GM23338 (cell line): ENCODE measurements at places on chromosomes 16 and 17.

- peak; percentile 66 for DNase-seq
Observed at GRCh38 chr17:76383546-76384221, 725 bp upstream of the SPHK1 start.

GRCh38 chr17:80816241-80817103 is 175.2 kb upstream of the CHMP6 start:
- no peak for DNase-seq

DNA sequence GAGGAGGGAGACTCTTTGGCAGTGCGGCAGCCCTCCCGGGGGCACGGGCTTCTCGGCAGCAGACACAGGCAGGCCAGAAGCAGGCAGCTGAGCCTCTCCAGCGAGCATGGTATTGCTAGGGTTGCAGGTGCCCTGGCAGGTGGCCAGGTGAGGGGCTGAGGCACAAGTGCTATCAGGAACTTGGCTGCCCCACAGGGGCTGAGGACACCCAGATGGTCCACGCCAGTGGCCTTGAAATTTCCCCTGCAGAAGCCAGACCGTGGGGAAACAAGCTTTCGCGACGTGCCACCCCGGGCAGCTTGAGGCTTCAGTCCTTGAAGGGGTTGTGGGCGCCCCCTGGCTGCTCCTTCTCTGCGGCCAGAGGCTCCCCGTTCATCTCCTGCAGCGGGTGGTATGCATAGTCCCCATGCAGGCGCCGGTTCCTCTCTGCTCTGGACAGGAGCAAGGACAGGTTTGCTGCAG is 8.5 kb downstream of the NAGPA start:
- peak; percentile 92 for DNase-seq

DNA sequence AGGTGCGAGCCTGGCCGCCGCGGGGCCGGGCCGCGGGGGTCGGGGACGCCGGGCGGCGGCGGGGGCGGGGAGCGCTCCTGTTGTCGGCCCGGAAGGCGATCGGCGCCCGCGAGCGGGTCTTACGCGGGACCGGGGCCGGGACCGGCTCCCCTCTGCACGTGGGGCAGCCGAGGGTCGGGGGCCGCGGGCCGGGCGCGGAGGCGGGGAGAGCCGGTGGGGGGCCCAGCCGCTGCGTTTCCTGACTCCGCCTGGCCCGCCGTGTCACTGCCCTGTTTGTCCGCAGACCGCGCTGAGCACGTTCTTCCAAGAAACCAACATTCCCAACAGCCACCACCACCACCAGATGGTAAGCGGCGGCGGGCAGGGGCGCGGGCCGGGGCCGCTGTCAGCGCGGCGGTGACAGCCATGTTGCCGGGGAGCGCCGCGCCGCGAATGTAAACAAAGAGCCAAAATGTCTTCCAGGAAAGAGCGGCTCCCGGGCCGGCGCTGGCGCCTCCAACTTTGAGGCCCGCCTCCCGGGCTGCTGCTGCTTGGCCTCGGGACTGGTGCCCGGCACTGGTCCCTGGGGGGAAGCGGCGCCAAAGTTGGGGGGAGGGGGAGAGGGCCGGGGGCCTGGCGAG is 586 bp downstream of the UBALD2 start:
- DNase-seq, result peak; percentile 73

DNA sequence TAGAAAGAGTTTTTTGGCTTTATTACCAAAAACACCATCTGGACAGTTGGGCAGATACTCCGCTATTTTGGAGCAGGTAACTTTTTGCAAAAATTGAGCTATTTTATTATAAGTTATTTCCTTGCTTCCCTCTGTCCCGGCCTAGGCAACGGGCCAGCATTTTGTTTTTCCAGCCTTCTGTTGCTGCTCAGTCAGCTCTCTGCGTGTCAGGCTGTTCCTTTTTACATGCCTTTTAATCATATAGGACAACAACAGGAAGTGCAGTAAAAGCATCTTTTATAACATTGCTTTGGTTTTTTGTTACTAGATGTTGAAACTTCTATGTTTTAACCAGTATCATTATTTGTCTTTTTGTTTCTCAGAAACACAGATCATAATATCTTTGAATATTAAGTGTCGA is 30.4 kb downstream of the PPM1D start:
- no peak for DNase-seq

DNA sequence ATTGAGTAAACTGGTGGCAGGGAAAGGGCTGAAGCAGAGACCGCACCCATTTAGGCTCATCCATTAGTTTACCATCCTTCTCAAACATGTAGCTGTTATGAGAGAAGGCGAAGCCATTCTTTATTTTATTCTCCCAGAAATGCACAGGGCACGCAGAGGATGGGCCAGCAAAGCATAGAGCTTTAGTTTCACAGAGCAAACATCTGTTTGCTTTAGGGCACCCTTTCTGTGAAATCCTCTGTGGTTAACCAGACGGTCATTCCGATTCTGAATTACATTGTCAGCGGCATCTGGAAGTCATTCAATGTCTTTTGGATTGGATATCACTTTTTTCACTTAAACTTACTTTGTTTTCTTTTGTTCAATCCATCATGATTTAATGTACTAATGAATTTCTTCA is 96.0 kb downstream of the TOX3 start:
- DNase-seq, result no peak

DNA sequence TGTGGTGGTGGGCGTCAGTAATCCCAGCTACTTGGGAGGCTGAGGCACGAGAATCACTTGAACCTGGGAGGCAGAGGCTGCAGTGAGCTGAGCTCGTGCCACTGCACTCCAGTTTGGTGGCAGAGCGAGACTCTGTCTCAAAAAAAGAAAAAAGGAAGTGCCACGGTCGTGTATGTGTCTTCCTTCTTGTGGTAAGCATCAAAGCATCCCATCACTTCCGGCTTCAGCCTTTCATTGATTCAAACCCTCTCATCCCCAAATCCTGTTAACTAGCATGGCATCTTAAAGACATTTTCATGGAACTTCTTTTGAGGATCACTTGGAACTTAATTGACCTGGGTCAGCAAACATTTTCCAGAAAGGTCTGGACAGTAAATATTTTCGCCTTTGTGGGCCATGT is 126.2 kb downstream of the CPPED1 start:
- DNase-seq, result no peak

DNA sequence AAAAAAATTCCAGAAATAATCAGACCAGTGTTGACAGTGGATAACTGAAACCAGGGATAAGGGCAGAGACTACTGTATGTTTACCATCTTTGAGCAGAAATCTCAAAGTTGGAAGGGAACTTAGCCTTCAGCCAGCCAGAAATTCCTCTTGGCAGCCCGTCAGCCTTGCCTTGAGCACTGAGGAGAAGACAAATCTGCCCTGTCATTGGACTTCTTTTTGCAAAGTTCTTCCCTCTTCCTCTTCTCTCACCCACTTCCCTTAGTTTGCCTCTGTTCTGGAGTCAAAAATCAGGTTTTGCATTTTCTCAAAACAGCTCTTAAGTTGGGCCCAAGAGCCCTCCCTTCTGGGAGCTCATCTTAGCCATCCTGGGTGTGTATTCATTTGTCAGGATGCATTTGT is 6.2 kb downstream of the TUFM start:
- DNase-seq, result no peak

GRCh38 chr16:81706327-81707295 is 72.5 kb upstream of the PLCG2 start:
- DNase-seq, result no peak

DNA sequence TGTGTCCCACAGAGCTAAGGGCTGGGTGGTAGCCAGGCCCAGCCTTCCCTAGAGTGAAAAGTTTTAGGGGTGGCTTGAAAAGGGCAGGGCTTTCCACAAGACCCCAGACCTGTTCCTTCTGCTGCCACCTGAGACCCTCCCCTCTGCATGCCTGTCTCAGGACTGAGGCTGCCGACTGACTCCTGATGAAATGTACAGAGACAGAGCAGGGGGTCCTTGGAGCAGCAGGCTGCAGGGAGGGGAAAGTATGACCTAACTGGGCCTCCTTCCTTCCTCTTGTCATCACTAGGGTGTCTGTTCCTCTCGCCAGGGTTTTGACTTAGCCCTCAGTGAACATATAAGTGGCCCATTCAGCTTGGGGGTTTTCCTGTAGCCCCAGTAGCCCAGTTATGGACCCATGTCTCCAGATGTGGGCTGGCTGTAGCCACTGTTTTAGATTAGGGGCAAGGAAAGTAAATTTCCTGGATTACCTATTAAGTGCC is 14.9 kb upstream of the NFATC3 start:
- no peak for DNase-seq

DNA sequence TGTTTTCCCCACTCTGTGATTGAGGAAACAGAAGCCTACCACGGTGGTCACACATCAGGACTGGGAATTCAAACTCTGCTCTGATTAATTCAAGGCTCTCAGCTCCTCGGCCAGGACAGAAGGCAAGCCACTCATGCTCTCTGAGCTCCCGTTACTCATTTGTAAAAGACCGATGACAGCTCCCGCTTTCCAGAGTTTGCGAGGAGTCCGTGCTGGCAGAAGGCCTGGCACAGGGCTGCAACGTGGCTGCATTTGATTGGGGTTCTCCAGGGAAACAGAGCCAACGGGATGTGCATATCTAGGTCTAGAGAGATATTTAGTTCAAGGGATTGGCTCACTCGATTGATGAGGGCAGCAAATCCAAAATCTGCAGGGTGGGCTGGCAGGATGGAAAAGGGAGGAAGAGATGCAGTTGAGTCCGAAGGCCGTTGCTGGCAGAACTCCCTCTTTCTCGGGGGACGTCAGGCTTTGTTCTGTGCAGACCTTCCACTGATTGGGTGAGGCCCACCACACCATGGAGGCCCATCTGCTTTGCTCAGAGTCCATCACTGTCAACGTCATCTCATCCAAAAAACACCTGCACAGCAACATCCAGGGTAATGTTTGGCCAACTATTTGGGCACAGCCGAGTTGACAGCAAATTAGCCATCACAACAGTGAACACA is 215.5 kb upstream of the RPL38 start:
- DNase-seq, result no peak

DNA sequence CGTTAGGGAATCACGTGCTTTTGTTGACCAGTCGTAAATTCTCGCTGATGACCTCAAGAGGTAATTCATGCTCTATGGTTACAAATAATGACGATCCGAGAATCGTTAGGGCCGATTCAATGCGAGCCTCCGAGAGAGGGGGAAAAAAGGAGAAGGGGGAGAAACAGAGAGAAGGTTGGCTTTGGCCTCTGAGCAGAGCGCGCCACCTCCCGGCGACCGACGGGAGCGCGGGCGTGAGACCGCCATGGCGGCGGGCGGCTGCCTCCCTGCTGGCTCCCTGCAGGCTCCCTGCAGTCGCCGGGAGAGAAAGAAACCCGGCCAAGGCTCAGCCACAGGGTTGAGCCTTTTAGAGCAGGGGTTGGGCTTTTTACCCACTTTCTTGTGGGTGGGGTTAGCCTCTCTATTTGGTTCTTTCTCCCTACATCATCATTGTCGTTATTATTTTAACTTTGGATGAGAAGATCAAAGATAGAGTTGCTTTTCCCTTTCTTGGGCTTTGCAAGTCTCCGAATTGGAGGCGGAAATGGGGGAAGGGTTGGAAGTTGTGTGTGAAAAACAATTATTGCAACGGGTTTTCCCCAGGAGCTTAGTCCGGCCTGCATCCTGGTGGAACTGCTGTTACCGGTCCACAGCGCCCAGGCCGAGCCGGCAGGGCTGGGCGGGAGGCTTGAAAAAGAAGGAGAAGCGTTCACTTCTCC is 410 bp upstream of the HOXB5 start:
- DNase-seq, result peak; percentile 87

- peak; percentile 27 for DNase-seq
Observed at GRCh38 chr16:73054498-73054812, 6.5 kb upstream of the ZFHX3 start.

DNA sequence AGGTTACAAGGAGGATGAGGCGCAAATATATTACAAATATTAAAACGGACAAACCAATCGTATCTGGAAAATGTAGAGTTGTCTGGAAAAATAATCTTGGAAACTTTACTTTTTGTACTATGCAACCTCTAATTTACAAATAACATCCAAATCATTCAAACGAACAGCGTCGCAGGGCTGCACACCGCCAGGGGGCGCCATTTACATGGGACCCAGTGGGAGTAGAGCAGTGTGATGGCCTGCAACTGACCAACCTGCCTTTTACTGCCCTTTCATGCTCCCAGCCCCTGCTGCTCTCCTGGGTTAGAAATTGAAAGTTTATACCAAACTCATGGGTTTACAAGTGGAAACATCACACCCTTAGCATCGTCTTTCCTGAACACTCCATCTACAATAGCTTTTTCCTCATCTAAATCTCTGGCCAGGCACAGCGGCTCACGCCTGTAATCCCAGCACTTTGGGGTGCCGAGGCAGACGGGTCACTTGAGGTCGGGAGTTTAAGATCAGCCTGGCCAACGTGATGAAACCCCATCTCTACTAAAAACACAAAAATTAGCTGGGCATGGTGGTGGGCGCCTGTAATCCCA is 10.0 kb downstream of the PITPNC1 start:
- peak; percentile 91 for DNase-seq

DNA sequence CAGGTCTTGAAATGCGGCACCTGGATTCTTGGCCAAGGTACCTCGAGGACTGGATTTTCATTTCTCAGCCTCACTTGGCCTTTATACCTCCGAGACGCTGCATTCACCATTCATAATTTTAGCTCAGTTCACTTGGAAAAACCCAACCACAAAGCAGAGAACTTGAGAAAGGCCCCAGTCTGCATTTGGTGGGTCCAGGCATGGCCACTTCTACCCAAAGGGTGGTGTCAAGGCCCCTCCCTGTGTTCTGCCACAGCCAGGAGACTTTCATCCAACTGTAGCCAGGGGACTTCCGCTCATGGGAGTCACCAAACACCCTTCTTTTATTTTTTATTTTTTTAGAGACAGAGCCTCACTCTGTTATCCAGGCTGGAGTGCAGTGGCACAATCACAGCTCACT is 14.7 kb upstream of the TVP23A start:
- no peak for DNase-seq

DNA sequence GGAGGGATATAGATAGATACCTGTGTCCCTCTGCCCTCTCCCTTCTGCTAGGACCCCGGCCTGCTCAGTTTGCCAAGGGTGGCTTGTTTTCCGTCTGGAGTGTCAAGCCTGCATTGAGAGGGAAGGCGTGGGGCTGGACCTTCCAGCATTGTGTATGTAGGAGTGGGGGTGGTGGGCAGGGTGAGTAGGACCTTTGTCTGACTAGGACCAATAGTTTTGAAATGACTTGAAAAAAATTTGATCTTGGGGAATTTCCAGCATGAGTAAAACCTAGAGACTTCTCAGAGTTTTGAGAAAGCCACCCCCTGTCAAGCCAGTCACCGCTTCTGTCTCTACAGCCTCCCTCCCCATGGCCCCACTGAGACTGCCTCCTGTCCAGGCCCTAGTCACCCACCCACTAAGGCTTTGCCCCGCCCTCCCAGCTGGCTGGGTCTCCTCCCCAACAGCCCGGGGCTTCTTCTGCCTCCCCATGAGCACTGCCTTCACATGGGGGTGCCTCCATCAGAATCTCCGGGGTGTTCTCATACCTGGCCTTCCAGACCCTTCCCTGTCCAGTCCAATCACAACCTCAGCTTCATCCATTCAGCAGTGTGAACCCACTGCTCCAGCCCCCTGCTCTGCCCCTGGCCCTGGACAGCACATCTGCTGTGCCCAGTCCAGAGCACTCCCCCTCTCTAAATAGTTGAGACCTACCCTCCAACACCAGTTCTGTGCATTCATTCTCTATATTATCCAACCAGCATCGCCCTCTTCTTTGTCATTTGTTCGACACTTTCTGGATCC is 207.0 kb downstream of the MSI2 start:
- no peak for DNase-seq

GRCh38 chr16:48405907-48406306 is 20.7 kb upstream of the SIAH1 start:
- no peak for DNase-seq

- no peak for DNase-seq
Observed at GRCh38 chr17:5770441-5771270, 186.3 kb upstream of the NLRP1 start.

GRCh38 chr17:48178317-48178716 is 70.8 kb downstream of the SNX11 start:
- DNase-seq, result no peak
